ENCODE measurements at places on chromosomes 1 and 21.

- peak; percentile 76 for DNase-seq
These were observed 302.7 kb downstream of the DUSP10 start for GRCh38 chr1:221439008-221439746.

GRCh38 chr1:5304702-5305101, 650.3 kb downstream of the AJAP1 start:
- peak; percentile 11 for DNase-seq

- DNase-seq, result no peak
These were observed 284.6 kb downstream of the PTBP2 start for GRCh38 chr1:97006044-97006661.

DNA sequence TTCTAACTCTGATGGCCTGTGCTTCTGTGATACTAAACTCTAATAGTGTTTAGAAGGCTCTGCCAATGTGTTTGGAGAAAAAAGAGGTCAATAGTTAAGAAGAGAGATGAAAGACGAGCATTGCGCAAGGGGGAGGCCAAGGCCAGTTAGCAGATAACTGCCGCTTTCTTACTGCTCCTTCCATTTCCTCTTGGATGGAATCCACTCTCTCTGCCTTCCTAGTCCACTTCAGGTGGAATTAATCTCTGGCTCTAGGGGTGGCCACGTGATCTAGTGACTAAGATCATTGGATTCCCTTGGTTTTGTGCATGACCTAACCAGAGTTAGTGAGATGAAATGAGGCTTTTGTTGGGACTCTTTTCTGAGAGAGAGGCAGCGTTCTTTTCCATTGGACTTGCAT, 148.3 kb downstream of the ACTL8 start:
- DNase-seq, result peak; percentile 31

DNA sequence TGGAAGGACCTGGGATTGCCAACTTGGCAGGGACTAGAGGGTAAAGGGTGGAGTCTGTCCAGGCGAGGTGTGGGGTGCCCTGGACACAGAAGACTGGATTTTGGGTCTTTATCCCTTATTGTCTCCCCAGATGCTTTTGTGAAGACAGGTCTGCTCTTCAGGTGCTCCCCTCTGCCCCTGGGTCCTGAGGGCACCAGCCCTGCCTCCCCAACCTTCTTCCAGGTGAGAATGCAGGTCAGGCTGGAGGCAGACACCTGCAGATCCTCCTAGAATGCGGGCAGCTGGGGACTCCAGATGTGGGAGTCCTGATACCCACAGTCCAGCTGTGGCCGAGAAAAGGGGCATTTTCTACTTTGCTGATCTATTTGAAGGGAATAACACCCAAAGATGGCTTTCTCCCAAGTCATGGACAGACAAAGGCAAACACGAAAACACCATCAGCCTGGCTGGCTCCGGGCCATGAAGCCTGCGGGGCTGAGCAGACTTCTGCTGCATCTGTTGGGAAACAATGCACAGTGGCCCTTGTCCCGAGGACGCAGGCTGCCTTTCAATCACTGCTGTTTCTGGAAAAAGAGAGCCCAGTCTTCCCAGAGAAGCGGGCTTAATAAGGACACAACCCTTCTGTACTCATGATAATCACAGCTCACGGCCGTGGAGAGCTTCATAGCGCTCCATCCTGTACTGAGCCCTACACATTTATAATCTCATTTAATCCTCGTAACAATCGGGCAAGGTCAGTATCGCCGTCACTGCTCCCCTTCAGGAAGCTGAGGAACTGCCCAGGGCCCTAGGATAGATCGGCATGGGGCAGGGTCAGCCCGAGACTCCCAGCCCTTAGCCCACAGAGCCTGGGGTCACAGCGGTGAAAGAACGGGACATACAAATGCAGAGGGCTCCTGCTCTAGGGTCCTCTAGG, 62.0 kb upstream of the ABCG1 start:
- DNase-seq, result no peak

- DNase-seq, result no peak
These were observed 55.0 kb downstream of the TRABD2B start for GRCh38 chr1:47942240-47942629.

GRCh38 chr1:32345289-32345827, 9.3 kb upstream of the MARCKSL1 start:
- DNase-seq, result no peak

GRCh38 chr1:244006961-244007360, 44.1 kb upstream of the ZBTB18 start:
- no peak for DNase-seq

DNA sequence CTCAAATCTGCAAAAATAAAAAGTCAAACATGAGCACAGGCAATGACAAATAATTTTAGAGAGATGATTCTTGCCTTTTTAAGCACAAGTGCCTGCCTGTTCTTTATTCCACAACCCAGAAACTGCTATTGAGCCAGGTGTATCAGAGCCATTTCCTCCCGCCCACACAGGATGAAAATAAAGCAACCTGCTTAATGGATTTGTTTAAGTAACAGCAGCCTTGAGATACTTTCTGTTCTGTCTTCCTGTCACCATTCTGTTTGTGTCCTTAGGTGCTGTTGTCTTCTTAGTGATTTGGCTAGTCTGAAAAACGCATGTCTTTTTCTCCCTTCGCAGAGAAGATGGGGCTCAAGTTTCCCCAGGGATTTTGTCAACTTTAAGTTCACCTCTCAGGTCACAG, 11.4 kb downstream of the RPE65 start:
- no peak for DNase-seq

- DNase-seq, result no peak
These were observed 61.4 kb downstream of the STUM start for GRCh38 chr1:226609836-226610455.

- DNase-seq, result no peak
These were observed 34.0 kb upstream of the SSX2IP start for GRCh38 chr1:84724128-84724860.

- DNase-seq, result no peak
These were observed 301.2 kb upstream of the DEPDC1 start for GRCh38 chr1:68798071-68798470.

- DNase-seq, result no peak
These were observed 95.5 kb downstream of the NEGR1 start for GRCh38 chr1:72186733-72187307.

DNA sequence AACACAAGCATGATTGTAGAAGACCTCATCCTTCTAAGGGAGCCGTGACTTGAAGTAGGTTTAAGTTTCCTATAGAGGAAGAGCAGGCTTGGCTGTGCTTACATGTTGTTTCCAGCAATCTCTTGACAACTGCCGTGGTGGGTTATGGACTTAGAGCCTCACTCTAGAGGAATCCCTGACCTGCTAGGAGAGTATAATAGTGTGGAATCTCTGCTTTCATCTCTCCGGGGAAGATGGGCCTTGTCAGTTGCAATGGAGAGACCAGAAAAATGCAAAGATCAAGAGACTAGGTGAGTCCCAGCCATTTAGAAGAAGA, 137.6 kb downstream of the MIS18A start:
- DNase-seq, result no peak

GRCh38 chr1:70916034-70916427, 131.6 kb downstream of the PTGER3 start:
- DNase-seq, result no peak
